ENCODE measurements at places on chromosomes 4 and X.

- no peak for DNase-seq
These were observed 161.3 kb upstream of the USP38 start for GRCh38 chr4:143023239-143023918.

DNA sequence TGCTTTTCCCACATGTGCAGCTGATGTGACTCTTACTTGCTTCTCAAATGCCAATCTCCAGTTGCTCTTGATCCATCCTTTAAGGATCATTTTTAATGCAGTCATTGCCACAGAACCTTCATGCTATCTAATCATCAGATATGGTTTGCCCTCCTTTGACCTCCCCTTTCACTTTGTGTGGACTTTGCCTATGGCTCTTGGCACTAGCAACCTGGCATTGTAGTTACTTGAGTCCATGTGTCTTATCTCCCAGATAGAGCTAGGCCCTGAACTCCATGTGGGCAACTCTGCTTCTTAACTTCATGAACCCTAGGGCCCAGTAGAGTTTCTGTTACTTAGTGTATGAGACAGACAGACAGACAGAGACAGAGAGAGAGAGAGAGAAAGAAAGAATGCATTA is 41.6 kb downstream of the MTM1 start:
- no peak for DNase-seq

DNA sequence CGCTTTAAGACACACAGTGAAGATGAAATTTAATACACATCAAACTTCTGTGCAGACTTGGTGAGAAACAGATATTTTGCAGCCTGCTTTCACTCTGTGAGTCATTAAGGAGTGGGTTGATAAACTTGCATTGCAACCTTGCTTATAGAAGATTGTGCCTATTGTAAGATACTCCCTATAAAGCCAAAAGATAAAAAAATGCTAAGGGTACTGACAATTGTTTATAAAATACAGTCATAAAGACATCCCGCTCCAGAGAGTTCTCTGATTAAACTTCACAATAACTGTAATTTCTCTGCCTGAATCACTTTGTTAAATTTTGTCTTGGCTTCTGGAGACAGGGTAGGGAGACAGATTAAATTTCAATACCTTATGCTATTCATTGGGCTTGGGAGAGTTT is 49.1 kb downstream of the GALNT7 start:
- no peak for DNase-seq

- peak; percentile 31 for DNase-seq
These were observed 117.3 kb downstream of the ENPP6 start for GRCh38 chr4:184100297-184100885.

- no peak for DNase-seq
These were observed 80.3 kb downstream of the BANK1 start for GRCh38 chr4:101870874-101871273.

- DNase-seq = no peak
These were observed 86.2 kb downstream of the ABLIM2 start for GRCh38 chr4:8072235-8072968.

DNA sequence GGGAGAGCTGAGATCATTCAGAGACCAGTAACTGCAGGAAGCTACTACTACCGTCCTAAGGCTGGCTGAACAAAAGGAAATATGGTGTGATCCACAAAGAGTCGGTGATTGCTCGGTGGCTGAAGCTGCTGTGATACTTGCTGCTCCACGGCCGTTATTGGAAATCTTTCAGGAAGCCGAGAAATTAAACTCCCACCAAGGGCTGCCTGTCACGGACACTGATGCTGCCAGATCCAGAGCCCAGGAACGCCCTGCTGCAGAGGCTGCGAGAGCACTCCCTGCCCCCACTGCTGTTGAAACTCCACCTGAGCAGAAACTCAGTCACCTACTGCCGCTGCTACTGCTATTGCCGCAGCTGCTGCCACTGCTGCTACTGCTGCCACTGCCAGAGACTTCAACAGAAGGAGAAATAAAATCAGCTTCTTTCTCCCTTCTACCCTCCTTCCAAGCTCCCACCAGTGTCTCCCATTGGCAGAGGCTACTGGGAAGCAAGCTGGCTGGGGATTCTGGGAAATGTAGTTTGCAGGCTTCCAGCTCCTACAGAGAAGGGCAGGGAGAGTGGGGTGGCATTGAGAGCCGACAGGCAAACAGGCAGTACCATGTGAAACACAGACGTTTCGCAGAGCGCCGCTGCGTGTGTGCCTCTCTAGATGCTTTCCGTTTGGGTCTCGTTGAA is 126.0 kb upstream of the ENPP6 start:
- DNase-seq = peak; percentile 8

DNA sequence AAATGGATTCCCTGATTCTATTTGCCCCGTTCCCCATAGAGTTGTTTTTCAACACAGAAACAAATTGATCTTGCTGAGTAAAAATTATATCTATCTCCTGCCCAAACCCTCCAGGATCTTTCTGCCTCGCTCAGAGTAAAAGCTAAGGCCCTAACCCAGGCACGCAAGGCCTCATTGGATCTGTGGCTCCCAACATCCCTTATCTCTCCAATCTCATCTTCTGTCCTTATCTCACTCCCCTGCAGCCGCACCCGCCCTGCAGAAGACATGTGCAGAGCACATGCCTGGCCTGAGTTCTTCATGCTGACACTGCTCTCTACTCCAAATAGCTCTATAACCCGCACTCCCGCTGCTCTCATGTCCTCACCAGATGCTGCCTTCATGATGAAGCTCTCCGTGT is 543.8 kb upstream of the ZFP42 start:
- DNase-seq = no peak

- DNase-seq = no peak
These were observed 82.3 kb downstream of the COMMD8 start for GRCh38 chr4:47381172-47381571.

DNA sequence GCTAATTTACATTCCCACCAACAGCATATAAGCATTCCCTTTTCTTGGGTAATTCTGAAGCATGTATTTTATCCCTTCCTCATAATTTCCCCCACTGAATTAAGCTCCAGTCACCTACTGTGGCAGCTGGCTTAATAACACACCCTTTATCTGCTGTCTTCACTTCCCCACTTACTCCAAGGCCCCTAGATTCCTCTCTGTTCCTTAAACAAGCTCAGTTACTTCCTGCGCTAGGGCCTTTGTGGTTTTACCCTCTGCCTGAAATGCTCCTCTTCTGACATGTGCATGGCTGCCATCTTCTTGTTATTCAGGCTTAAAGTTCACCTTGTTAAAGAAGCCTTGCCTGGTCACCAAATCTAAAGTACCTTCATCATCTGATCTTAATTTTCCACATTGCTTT is 47.2 kb upstream of the RPS6KA3 start:
- DNase-seq = no peak

DNA sequence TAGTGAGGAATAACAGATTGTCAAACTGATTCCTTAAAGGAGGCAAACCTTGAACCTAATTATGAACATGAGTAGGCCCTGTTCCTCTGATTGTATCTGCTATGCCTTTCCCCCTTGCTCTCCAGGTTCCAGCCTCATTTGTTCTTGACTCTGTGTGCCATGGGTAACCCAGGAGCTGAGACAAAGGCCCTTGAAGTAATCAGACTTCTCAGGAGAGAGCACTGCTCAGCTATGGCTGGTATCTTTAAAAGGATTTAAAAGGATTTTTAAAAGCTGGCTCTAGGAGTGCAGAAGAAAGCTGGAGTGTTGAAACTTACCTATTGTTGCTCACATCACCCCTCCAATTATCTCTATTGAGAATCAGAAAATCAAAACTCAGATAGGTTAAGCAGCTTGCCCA is 1565.5 kb upstream of the AGA start:
- no peak for DNase-seq

- no peak for DNase-seq
These were observed 201.2 kb downstream of the NPNT start for GRCh38 chr4:106096454-106096853.

- DNase-seq = no peak
These were observed 54.6 kb upstream of the CLDN34 start for GRCh38 chrX:9912351-9913145.

- DNase-seq = no peak
These were observed 45.6 kb downstream of the FHL1 start for GRCh38 chrX:136192839-136193414.

GRCh38 chr4:158766434-158767044 is 2.3 kb upstream of the FNIP2 start:
- no peak for DNase-seq

GRCh38 chrX:42128020-42128419 is 204.7 kb upstream of the CASK start:
- DNase-seq = no peak

DNA sequence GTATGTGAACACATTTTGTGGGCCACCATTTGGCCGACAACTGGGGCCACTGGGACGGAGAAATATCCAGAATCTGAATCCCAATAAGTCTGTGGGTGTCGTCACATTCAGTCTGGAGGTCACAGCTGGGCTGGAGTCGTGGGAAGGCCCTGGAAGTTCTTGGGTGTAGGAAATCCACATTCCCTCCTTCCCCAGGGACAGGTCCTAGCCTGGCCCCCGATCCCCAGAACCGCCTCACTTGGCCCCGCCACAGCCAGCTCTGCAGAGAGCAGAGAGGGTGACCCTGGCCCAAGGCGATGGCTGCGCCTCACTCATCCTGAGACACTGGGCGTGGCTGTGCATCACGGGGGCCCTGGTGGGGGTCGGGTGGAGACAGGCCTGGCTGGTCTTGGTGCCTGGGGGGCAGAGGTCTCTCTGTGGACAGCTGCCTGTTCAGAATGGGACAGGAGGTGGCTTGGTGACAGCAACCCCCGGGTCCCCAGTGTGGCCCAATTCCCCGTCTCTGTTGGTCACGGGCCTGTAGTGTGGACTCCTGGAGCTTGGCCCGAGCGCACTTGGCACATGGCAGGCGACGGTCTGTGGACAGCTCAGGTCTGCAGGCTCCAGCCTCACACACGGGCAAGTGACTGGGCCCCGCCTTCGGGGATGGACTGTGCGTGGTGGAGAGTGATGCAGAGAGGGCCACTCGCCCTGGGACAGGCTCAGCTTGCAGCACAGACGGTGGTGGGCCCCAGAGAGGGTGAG is 16.4 kb downstream of the DOK7 start:
- DNase-seq = no peak

DNA sequence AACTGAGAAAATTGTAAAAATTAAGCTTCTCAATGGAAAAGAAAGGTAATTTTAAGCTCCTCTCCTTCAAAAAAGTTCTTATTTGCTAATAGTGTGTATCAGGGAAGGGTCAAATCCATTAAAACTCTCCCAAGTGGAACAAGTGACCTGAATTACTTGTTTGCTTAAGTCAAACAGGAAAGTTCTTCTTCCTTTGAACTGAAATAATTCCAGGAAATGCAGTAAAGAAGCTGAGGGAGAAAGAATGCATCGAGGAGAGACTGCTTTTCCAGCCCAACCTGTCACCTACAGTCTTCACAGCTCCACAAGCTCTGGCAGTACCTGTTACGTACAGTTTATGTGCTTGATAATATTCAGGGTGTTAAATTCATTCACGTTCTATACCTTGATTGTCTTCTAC is 131.1 kb downstream of the KLHL8 start:
- no peak for DNase-seq

DNA sequence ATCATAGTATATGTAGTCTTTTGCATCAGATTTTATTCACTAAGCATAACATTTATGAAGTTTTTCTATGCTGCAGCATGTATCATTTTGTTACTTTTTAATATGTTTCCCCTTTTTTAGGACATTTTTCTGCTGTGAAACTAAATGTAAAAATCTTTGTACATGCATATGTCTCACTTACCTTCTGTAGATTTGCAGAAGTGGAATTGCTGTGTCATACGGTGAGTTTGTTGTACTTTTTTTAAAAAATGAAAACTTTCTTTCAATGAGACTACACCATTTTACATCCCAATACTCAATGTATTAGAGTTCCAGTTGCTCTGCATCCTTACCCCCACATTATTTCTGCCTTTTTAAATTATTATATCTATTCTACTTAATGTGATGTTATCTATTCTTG is 868.9 kb downstream of the PDHA2 start:
- no peak for DNase-seq

DNA sequence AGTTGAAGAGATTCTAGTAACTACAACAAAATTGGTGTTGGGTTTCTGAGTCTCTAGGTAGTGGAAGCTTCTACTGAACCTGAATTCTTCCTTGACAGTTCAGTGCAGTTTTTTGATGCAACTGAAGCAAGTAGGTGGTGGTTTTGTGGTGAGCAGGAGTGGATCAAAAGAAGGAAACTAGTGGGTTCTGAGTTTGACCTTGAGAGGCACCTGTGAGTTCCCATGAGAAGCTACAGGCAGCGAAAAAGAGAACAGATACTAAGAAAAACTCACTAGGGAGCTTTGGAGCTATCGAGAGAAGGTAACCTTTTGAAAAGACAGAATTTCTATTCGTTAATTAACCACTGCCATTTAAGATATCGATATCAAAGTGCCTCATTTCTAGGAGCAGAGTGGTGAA is 145.2 kb downstream of the PDHA2 start:
- no peak for DNase-seq

- no peak for DNase-seq
These were observed 898 bp upstream of the PDGFC start for GRCh38 chr4:156972379-156973015.

DNA sequence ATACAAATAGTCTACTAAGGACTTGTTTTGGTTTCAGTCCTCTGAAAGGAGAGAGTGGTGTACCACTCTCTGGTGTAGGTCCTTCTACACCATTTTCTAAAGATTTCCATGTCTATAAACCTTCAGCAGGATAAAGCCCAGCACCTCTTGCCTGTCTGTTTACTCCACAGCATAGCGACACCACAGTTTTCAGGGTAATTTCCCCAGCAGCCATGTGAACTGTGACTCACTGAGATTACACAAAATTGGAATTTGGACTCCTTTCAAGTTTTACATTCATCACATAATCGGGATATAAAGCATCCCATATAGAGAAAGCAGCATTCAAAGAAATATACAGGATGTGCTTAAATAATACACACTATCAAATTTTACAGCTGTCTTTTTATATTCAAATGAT is 229.6 kb downstream of the PRDM5 start:
- DNase-seq = no peak

DNA sequence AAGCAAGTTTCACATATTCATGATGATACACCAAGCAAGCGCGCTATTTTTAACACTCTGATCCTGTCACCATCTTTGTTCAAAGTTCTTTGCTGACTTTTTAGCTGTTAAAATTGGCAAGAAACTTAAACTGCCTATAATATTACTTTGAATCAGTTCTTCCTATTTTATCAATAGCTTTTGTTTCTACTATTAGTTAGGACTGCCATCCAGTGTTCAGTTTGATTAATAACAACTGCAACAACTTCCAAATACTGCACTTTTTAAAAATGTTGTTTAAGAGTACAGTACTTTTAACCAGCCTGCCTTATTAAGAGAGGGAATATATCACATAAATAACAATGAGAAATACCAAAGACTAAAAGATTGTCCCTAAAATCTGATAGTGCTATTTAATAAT is 614.3 kb downstream of the FAM133A start:
- DNase-seq = no peak

DNA sequence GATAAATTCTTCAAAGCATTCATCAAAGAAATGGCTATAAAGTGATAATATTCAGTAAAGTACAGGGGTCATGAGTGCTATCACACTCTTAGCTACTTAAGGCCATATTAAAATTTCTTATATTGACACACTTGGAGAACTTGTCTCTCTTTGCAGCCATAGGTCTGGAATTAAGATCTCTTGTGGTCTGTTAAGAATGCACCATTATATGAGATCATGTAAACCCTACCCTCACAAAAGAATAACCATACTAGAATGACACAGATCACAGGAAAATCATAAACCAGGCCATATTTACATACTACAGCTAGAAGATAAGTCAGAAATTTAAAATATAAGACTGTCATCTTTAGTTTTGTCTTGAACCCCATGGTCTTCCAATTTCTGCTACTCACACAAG is 434.3 kb downstream of the PDGFC start:
- DNase-seq = no peak

- DNase-seq = no peak
These were observed 35.4 kb downstream of the ADD1 start for GRCh38 chr4:2879026-2879425.

All from T-cell (primary cell).